ENCODE measurements at places on chromosomes 3 and 15.

DNA sequence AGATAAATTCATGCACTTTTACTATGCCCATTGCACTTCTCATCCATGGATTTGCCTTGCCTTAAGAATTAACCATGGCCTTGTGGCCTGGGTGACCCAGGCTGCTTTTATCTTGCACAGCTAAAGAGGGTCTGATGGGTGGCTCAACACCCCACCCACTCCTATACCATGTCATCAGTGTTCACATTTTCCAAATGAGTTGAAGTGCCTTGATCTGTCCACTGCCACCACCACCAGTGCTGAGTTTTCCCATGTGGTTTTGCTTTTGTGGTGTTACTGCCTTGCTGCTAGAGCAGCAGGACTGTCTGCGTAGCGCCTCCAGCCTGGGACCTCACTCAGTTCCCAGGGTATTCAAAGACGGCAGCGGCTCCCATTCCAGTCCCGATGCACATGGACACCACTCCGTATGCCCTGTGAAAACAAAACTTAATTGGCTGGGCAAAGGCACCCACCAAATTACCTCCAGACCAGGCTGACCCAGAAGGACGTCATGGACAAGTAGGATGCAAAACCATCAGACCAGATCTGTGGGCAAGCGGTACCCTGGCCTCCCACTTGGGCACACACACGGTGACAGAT is 14.1 kb downstream of the ACAA1 start:
- no peak for DNase-seq

- no peak for DNase-seq
These were observed 16.9 kb upstream of the P2RY13 start for GRCh38 chr3:151346292-151346691.

DNA sequence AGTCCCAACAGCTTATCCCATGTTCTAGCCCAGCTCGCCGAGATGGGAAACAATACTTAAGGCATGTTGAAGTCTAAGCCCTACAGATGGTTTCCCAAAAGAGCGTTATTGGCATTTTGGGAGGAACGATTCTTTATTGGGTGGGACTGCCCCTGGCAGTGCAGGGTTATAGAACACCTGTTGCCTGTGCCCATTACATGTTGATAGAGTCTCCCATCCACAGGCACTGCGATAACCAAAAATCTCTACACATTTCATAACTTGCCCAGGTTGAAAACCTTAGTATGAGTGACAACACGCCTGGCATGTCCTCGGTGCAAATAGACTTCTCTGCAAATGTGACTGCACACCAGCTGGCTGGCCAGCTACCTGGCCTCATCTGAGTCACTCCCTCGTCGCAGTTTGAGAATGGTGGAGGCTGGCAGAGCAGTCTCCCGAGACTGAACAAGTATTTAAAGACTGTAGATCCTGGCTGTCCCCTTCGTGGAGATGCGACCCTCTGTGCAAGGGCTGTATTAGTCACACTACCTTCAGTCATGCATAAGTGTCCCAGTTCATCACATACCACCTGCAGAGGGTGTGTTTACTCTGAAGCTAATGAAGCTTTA is 18.7 kb downstream of the ZNF80 start:
- no peak for DNase-seq

DNA sequence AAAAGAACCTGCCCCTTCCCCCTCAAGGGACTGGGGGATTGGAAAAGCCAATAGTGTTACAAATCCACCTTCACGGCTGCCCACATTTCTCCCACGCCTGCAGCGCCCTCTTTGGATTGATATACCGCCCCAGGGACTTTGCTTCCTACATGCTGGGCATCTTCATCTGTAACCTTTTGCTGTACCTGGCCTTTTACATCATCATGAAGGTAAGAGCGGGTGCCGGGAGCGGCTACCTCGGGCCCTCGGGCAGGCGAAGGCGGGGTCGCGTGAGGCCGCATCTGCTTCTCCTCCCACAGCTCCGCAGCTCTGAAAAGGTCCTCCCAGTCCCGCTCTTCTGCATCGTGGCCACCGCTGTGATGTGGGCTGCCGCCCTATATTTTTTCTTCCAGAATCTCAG is 73.1 kb downstream of the USF3 start:
- DNase-seq = no peak

GRCh38 chr3:78666470-78666800 is 1101.4 kb downstream of the ROBO1 start:
- DNase-seq = no peak

DNA sequence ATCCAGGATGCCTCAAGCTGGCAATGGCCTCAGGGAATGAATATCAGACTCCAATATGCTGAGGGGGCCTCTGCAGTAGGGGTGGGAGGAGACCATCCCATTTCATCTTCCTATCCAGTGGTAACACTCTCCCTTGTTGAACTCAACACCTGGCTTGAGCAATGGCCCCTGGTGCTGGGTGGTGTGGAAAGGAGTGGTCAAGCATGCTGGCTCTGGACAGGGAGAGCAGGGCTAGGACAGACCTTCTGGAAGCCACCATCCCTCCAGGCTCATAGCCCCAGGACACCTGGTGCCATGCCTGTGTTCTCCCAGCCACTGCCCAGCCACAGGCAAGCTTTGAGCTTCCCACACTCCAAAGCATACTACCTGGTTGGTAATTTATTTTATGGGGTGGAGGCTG is 9.6 kb downstream of the DNAH1 start:
- no peak for DNase-seq

DNA sequence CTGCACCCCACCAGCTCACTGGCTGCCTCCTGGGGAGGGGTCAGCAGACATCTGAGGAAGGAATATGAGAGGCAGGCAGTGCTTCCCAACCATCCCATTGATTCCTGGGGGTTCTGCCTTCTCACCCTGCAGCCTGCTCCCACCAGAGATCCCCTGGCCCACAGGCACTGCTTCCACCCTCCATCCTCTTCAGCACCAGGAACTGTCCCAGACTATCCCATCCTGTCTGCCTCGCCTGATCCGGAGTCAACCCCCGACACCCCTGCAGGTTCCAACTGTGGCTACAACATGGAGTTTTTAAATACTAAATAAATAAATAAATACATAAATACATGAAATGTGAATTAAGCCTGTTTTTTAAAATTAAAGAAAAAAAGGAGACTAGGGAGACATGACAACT is 43.6 kb downstream of the CACNA2D2 start:
- DNase-seq = no peak

GRCh38 chr3:63654931-63655330 is 2.5 kb downstream of the SNTN start:
- DNase-seq = no peak

- DNase-seq = no peak
These were observed 18.2 kb downstream of the SLC9A9 start for GRCh38 chr3:143830063-143830462.

DNA sequence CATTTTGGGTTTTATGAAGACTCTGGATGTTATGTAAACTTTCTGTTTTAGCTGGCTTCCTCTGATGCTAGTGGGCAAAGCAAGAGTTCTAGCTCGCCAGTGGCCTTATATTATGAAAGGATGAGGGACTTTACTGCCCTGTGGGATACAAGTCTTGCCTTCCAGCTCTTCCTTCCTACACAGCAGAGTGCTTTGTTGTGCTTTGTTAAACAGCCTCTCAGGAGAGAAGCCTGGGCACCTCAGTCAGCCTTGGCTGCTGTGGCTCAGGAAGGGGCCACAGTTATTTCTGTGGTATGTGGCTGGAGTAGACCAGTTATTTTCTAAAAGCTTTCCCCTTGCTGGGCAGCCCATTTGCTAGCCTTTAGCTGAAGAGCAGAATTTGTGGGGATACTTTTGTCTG is 69.5 kb upstream of the SUCLG2 start:
- no peak for DNase-seq

- DNase-seq = no peak
These were observed 25.6 kb downstream of the CEP63 start for GRCh38 chr3:134511500-134511899.

- no peak for DNase-seq
These were observed 72.1 kb downstream of the EPHA3 start for GRCh38 chr3:89179355-89180001.

- no peak for DNase-seq
These were observed 953.1 kb upstream of the NR2F2 start for GRCh38 chr15:95377258-95377852.

DNA sequence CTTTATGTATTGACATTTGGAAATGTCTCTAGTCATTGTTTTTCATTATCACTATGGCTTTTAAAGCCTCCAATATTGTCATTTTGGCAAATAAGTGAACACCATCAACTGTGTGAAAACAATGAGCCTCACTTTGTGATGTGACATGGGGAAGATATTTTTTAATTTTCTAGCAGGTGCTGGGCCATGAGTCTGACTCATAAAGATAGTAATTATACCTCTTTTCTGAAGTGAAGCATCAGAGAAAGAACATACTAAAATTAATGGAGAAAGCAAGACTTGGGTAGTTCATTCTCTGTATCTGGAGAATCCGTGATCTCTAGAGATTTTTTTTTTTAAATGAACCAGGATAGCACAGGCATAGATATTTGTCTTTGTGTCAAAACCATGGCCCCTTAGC is 100.8 kb downstream of the CCNL1 start:
- DNase-seq = no peak

- no peak for DNase-seq
These were observed 12.3 kb downstream of the TM4SF18 start for GRCh38 chr3:149321136-149321535.

GRCh38 chr3:179510496-179510895 is 52.2 kb upstream of the ACTL6A start:
- DNase-seq = no peak

DNA sequence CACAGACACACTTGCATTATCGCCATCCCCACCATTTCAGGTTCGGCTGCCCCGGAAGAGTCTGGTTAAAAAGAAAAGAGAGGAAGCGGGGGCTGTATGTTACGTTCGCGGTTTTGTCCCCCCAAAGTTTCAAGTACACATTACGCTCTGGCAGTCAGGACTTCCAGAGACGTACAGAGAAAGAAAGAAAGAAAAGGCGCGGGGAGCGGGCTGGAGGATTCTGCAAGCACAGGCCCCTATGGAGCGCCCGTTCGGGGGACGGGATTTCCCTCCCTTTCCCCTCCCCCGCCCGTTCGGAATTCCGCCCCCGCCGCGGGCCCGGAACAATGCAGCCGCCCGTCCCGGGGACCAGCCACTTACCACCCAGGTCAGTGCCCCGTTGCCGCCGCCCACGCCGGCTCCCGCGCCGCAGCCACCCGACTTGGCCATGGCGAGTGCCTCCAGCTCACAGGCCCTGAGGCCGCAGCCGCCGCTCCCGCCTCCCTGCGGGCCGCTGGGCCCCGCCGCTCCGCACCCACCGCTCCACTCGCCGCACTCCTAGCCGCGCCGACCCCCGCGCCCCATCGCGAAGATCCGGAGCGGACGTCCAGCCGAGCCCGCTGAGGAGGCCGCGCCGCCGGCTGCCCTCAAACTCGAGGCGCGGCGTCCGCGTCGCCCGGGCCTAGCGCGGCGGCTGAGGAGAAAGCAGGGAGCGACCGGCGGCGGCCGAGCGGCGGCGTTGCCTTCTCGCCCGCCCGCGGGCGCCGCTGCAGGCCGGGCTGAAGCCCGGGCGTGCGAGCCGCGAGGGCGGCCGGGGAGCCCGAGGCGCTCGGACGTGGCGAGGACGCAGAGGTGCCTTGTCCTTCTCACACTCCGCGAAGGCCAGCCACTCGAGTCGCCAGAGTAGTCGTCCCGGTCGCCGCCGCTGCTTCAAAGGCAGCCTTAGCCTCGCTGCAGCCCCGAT is 567 bp downstream of the TOP2B start:
- DNase-seq = peak; percentile 41

DNA sequence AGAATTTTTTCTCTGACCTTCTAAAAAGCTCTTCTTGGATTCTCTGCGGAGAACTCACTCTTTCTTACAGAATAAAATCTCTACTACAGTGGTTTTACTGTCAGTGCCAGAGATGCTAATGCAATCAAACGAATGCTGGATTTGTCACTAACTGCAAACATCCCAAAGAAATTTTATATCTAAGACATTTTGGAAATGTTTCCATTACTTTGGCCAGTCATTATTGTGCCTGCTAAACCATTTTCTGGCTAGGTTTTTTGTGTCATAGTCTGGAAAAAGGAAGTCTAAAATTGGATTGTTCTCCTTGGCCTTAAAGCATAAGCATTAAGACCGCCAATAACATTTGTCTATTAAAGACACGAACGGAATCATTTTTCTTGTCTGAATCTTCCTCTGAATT is 54.0 kb downstream of the PLOD2 start:
- no peak for DNase-seq

GRCh38 chr3:56870436-56870835 is 68.7 kb upstream of the ARHGEF3 start:
- DNase-seq = no peak

Measured in activated CD4-positive, alpha-beta T cell treated with anti-CD3 and anti-CD28 coated beads for 24 hours (primary cell).